ENCODE measurements at places on chromosomes 11 and 22. TPM values are rescaled to one million over a fixed set of nuclear protein-coding genes. Genes with fewer than 3 reads are reported as not detected.

GRCh38 chr11:114440121-114440860 lies 1.0 kb downstream of the REXO2 start:
- DNase-seq: no peak

The OR51B4 gene
- total RNA-seq: not detected

The MYO18B gene
- total RNA-seq: not detected

GRCh38 chr11:12056119-12056518 lies 47.7 kb upstream of the DKK3 start:
- no peak for DNase-seq

GRCh38 chr22:30002861-30003486 lies 77.3 kb upstream of the HORMAD2 start:
- DNase-seq: no peak

- DNase-seq: no peak
Measured at GRCh38 chr11:133346137-133346536, 186.2 kb downstream of the OPCML start.

DNA sequence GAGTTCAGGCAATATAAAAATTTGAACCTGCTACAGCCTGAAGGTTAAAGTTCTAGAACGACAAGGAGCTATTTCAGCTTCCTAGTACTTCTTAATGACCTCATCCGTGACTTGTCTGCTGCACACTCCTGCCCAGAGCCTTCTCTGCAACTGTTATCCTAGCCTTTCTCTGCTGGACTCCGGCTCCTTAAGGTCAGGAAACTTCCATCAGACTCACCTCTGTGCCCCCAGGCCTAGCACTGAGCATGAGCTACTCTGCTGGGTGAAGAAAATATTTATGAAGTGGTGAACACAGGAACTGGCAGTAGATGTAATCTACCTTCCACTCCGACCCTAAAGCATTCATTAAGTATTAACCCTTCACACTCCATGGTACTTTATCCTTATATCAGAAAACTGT lies 18.4 kb downstream of the CSNK2A3 start:
- no peak for DNase-seq

- no peak for DNase-seq
Measured at GRCh38 chr11:134740590-134741261, 328.7 kb upstream of the B3GAT1 start.

DNA sequence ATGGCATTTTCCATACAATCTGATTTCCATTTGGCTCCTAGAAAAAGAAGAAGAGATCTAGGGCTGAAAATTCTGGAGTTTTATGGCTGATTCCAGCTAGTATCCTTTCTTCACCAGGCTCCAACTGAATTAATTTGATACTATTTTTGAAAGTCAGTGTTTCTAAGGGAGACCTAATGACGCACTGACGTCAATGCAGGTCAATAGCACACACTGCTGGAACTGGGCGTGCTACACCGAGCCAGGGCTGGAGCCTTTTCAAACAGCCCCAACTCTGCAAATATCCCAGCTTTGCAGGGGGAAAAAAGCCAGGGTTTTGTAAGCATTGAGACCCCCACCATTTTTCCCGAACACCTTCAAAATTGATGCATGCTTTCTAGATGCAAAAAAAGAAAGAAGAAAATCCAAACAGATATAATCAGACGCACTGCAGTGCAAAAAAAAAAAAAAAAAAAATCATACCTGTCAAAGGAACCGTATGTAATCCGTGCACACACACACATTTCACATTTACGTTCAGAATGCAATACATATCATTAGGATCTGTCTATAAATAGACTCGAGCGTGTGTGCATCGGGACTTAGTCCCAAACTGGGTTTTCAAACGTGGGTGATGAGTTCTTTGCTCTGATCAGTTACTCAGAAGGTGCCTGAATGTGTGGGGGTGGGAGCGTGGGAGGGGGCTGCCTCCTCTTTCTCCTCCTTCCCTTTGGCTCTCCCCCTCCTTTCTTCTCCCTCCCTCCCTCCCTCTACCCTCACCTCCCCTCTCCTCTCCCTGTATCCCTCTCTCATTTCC lies 124.5 kb upstream of the HSD17B12 start:
- DNase-seq: no peak

DNA sequence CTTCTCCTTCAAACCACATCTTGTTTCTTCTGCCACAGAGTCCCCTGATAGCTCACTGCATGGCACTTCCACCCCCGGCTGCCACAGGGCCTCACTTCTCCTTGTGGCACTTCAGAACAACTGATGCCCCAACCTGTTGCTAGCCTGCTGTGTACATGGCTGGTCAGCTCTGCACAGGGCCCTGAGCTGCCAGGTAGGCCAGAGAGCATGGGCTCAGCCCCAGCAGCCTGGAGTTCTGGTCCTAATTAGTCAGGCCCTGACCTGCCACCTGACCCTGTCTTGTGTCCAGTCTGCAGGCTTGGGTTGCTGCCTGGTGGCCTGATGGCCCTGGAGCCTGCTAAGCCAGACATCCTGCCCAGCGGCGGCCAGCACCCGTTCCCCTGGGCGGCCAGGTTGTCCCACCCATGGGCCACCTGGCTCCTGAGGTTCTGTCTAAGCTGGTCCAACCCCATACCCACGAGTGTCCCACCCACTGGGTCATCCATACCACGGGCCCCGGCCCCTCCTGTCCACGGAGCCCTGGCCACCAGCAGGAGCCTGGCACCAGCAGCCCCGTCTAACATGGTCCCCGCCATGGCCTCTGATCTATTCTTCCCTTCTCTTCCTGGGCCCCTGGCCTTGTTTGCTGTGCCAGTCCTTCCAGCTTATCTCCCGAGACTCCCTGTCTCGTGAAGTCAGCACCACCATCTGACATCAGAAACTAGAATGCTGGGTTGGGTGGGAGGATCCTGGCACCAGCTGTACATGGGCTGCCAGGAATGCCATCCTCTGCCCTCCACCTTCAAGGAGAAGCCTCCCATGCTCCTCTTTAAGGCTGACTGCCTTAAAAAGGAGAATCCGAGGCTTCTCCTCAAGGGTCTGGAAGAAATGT lies 3.1 kb upstream of the CERK start:
- no peak for DNase-seq

The FANCF gene
- 14.5 TPM for total RNA-seq

- no peak for DNase-seq
Measured at GRCh38 chr11:65236194-65237059, 25.3 kb upstream of the POLA2 start.

DNA sequence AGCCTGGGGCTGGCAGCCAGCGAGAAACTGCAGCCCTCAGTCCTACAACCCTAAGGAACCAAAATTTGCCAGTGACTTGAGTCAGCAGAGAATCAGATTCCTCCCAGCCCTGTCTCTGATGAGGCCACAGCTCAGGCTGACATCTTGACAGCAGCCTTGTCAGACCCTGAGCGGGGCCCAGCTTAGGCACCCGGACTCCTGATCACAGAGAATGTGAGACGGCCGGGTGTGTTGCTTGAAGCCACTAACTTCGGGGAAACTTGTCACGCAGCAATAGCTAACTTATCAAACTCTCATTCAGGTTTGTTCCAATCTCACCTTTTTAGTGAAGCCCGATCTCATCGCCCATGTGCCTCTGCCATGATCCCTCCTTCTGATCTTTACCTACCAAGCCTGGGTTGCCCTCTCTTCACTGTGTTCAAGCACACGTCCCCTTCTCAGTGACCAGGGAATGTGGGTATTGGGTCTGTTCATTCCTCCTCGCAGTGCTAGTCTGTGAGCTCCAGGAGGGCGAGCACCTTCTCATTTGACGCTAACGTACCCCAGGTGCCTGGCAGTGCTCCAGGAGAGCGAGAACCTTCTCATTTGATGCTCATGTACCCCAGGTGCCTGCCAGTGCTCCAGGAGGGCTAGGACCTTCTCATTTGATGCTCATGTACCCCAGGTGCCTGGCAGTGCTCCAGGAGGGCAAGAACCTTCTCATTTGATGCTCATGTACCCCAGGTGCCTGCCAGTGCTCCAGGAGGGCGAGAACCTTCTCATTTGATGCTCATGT lies 280.7 kb downstream of the BRD1 start:
- no peak for DNase-seq

The OR6T1 gene
- not detected for total RNA-seq

- DNase-seq: no peak
Measured at GRCh38 chr11:121626980-121627379, 174.2 kb upstream of the SORL1-AS1 start.

DNA sequence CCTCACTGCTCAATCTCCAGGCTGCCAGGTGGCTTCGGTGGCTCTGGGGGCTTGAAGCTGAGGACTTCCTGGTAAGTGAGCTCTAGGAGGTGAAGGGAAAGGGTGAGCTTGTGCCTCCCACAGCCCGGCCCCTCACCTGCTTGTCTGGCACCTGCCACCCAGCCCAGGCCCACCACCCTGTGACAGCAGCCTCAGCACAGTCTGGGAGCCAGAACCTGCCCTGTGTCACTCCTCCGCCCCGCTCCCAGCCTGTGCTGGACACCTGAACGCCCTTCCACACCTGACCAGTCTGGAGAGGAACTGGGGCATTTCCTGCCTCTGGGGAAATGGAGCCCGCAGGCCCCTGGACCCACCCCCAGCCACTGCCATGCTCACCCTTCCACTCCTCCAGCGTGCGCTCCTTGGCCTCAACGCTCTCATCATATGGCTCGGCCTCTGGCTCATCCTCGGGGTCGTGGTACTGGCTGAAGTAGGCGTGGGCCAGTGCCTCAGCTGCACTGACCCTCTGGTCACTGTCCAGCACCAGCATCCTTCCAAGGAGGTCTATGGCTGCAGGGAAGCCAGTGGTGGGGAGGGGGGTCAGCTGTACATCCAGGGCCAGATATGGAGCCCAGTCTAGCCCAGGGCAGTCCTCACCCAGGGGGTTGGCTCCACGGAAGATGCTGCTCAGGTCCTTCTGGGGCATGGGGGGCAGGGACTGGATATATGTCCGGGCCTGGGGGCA lies 3.6 kb upstream of the MAPK12 start:
- no peak for DNase-seq

DNA sequence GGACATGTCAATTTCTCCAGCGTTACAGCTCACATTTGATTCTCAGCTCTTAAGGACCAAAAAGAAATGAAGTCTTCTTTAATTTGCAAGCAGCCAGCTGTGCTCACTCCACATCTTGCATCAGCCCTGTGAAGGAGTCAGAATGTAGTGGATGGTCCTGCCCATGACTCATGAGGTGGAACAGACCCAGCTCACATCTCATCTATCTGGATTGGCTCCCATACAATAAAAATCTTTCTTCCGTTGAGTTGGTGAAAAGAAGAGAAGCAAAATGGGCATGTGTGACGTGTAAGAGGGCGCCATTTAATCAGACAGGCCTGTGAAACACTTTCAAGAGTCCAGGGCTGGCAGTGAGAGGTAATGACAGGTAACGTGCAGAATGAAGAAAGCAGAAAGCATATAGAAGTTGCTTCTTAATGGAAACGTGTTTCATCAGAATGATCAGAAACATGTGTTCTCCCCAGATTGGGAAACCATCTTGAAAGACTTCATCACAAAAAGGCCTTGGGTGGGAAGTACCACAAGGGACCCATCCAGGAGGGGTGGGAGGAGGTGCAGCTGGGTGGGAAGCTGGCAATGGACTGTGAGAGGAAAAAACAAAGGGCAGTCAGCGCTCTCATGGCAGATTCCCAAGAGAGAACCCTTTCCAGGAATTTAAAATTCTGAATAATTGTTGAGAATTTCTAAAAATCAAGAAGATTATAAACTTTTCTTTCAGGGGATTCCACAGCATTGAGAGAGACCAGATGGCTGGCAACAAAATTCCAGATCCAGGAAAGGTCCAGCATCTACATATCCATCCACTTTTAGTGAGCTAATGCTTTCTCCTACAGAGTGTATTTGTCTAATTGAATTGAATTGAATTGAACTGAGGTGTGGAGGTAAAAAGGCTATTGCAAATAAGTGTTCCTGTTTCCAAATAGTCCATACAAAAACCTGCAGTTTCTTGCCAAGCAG lies 57.0 kb downstream of the ETS1 start:
- no peak for DNase-seq

DNA sequence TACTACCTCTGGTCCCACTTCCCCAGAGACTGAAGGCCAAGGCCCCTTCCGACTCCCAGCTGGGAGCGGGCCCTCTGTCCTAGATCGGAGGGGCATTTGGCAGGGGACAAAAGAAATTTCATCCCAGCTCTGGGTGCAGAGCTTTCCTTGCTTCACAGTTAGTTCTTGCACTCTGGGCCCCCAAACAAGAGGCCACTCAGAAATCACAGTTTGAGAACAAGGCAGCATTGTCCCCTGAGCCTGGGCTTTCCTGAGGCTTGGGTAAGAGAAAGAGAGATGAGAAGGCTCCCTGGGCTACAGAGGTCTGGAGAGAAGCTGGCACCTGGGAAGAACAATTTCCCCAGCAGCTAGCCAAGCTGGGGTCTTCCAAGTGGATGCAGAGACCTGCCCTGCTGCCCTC lies 71.8 kb upstream of the NCAM1 start:
- no peak for DNase-seq

The HBE1 gene
- total RNA-seq: 2.0 TPM

DNA sequence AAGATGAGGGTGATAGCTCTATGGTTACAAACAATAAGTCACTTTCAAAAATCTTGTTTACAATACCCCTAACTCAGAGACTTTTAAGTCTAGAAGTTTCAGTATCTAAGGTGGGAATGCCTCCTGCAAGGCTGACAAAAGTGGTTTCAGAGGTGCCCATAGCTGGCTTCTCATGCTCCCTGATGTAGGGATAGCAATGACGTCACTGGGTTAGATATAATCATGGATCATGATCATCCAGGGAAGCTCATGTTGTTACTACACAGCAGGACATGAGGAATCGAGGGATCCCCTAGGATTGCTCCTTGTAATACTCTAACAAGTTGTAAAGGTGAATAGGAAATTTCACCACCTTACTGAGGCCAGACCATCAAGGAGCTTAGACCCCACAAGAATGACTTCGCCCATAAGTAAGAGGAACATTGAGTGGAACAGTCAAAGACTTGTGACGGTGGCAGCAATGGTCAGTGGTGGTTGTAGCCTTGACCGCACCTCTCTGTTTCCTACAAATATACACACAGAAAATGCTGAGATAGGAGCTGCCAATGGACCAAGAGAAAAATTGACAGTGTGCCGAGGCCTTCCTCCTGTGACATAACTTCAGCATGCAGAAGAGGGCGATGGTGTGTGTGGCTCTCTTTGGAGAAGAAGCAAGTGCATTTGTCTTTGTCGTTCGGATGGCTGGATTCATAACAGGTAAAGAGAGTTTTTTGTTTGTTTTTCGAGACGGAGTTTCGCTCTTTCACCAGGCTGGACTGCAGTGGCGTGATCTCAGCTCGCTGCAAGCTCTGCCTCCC lies 15.6 kb downstream of the APOL4 start:
- no peak for DNase-seq

- no peak for DNase-seq
Measured at GRCh38 chr22:44277386-44278135, 35.2 kb downstream of the SHISAL1 start.

The MTFP1 gene
- total RNA-seq: 99.9 TPM

The GAL gene
- 3.6 TPM for total RNA-seq

DNA sequence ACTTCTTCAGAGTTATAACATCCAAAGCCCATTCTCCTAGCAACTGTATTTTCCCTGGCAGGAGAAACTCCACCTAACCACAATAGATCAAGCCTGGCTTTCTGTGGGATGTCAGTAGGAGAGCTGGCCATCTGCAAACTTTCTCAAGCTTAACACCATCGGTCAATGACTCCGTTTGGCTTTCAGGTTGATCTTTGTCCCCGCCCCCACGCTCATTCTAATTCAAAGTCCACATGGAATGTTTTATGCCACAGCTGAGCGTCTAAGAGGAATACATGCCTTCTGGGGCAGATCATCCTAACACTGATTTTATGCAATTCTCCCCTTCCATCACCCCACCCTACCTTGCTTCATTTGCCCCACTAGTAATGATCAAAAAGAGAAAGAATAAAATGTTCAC lies 4.8 kb downstream of the GVQW3 start:
- DNase-seq: no peak

The SLC17A6 gene
- total RNA-seq: not detected

The C11orf71 gene
- 8.9 TPM for total RNA-seq

The SEC14L2 gene
- 13.2 TPM for total RNA-seq

- DNase-seq: no peak
Measured at GRCh38 chr22:43534916-43535315, 123.1 kb downstream of the MPPED1 start.

All from activated T-cell treated with anti-CD3 and anti-CD28 coated beads, Interleukin-2, amount 50 U/mL, for 4 hours (primary cell).